ENCODE measurements at places on chromosomes 2 and 18.

DNA sequence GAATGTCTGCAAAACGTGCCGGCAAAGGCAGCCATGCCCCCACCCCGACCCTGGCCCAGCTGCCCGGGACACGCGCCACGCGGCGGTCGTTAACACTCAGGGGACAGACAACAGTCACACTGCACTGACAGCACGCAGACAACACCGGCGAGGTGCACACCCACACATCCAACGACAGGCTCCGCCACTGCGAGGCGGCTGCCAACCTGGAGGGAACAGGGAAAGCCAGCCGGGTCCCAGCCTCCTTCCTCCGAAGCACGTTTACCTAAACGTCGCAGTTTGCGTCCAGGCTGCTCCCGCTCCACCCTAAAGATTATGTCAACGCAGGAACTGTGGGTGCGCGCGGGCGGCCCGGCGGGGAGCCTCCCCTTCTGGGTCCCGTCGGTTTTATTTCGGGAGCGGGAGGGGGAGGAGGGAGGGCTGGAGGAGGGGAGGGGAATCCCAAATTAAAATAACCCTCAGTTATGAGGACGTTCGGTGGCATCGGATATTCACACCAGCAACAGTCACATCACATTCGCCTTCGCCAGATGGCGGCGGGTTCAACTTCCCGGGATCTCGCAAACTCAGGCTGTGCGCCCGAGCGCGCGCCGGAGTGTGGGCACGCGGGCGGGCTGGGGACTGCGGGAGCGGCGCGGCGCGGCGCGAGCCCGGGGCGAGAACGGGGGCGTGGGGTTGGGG lies 644 bp downstream of the PTGR3 start:
- peak; percentile 88 for DNase-seq

DNA sequence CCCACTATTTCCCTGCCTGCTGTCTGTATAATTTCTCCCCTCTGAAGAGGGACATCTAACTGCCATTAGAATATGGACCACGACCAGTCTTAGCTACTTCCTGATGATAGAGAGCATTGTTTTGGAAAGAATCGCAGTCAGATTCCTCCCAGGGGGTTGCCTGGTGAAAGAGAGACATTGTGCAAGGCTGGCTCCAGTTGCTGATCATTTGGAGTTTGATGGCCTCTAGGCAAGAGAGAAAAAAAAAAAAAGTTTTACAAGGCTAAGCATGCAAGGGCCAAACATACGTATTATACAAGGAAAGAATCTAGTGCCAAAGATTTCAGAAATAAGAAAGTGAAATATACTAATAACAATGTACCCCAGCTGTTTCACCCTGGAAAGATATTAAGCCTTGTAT lies 182.2 kb downstream of the CMPK2 start:
- DNase-seq: no peak

DNA sequence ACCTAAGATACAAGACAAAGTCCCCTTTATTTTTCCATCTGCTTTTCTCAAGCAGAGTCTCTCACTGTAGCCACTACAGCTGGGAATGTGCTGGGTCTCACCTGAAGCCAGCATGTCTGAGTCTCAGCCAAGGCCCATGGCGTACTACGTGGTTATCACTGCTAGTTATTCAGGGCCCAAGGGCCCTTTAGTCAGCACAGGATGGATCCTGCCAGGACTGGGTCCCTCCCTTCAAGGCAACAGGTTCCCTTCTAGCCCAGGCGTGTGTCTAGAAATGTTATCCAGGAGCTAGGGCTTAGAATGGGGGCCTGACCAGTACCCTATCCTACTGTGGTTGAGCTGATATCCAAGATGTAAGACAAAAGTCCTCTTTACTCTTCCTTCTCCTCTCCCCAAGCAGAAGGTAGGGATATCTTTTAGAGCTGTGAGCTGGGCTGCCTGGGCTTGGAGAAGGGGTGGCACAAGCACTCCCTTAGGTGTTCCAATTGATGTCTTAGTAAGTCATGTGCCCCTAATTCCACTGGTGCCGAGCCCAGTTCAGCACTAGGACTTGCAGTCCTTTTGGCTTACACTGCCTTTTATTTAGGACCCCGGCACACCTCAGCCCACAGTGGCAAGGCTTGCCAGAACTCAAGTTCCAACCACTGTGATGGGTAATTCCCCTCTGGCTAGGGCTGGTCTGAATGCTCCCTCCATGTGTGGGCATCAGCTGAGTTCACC lies 17.7 kb downstream of the VPS54 start:
- no peak for DNase-seq

DNA sequence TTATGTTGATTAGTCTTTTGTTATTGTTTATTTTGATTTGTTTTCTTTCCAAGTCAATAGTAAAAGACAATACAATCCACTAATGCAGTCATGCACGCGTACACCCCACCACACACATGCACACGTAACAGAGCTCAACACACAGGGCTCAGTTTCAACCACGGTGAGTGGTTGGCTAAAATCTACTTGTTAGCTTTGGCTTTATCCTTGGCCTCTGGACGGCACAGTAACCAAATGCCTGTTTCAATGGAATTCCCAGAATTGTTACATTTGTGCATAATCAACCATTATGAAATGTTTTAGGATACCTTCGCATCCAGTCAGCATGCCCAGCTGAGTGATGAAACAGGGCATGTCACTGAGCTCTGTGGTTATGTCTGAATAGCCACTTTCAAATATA lies 53.2 kb downstream of the NYAP2 start:
- DNase-seq: no peak

DNA sequence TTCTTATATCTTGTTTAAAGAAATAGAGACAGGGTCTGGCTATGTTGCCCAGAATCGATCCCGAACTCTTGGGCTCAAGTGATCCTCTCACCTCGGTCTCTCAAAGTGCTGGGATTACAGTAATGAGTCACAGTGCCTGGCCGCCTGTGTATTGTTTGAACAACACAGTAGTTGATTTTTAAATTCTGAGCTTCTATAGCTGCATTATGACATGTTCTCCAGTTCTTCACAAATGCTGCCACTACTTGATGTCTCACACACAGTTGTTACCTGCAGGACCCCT lies 7.7 kb upstream of the RHOB start:
- DNase-seq: peak; percentile 85

DNA sequence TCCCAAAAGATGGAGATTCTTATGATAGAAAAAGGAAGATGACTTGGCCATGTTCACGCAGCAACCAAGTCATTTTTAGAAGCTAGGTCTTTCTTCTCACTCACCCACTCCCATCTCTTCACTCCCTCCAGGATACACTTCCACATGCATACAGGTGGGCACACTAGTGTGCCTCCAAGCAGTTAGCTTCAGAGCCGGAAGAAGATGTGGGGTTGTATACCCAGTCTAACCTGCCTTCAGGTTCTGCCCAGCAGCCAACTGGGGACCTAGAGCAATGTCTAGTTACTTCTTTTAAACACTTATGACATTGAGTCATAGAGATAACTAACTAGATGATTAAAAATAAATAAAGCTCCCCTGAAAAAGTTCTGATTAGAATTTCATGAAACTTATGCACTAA lies 21.8 kb upstream of the TANK start:
- DNase-seq: no peak

GRCh38 chr18:24947521-24948305 lies 404.3 kb downstream of the ZNF521 start:
- DNase-seq: no peak

GRCh38 chr2:62577994-62578781 lies 72.2 kb upstream of the TMEM17 start:
- DNase-seq: peak; percentile 44

DNA sequence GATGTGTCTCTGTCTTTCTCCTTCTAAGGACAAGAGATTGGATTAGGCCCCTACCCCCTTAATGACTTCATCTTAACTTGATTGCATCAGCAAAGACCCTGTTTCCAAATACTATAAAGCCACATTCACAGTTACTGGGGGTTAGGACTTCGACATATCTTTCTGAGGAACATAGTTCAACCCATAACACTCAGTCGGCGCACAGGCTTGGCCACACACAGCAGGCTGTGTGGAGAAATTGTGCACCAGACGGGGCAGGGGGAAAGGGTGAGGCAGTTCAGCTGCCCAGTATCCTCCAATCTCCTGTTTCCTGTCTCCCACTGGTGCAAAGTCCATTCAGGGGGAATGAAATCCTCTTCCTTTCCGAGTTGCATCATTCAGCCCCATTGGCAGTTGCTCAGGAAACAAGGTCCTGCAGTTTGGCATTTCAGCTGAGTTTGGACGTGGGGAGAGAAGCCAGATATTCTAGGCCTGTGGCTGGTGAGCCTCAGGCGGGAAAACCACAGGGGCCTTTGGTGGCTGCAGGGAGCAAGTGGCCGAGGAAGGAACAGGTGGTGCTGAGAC lies 9.4 kb upstream of the RAPGEF4 start:
- peak; percentile 62 for DNase-seq

DNA sequence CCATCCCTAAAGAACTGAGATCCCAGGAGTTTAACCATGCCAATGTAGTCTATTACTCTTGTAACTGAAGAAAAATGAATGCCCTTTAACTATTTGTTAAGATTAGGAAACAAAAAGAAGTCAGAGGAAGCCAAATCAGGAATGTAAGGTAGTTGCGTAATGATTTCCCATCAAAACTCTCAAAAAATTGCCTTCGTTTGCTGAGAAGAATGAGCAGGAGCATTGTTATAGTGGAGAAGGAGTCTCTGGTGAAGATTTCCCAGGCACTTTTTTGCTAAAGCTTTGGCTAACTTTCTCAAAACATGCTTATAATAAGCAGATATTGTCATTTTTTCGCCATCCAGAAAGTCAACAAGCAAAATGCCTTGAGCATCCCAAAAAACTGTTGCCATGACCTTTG lies 224.0 kb upstream of the SIX2 start:
- no peak for DNase-seq

DNA sequence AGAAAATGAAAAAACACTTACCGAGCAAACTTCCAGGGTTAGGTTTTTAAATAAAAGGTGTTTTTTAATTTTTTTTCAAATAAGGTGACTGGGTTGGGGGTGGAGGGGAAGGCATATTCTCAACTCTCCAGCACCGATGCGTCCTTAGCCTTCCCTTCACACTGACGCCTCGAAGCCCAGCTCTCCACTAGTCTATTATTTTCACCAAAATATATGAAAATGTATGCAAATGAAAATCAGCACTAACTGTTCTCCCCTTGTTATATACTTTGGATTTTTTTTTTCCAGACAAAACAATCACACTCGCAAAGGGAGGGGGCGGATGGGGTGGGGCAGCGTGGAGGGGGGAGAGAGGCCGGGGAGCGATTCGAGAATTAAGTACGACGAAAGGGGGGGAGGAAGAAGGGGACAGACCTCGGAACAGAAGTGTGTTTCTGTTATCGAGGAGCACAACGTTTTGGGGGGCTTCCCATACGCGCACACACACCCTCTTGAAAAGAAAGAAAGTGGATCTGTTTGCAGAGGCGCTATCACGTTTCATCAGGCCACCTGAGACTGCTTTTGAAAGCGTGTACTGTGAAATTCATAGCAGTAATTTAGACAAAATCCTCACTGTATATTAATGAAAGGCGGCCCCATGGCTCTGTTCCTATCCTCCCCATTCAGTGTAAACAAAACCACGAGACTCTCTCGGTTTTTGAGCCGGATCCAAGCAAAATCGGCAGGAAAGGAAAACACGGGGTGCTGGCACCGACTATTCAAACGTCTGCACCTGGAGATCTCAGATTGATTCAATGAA lies 2.4 kb upstream of the POU3F3 start:
- DNase-seq: peak; percentile 47

- DNase-seq: no peak
These were observed 86.4 kb downstream of the MAP4K3 start for GRCh38 chr2:39350658-39351057.

DNA sequence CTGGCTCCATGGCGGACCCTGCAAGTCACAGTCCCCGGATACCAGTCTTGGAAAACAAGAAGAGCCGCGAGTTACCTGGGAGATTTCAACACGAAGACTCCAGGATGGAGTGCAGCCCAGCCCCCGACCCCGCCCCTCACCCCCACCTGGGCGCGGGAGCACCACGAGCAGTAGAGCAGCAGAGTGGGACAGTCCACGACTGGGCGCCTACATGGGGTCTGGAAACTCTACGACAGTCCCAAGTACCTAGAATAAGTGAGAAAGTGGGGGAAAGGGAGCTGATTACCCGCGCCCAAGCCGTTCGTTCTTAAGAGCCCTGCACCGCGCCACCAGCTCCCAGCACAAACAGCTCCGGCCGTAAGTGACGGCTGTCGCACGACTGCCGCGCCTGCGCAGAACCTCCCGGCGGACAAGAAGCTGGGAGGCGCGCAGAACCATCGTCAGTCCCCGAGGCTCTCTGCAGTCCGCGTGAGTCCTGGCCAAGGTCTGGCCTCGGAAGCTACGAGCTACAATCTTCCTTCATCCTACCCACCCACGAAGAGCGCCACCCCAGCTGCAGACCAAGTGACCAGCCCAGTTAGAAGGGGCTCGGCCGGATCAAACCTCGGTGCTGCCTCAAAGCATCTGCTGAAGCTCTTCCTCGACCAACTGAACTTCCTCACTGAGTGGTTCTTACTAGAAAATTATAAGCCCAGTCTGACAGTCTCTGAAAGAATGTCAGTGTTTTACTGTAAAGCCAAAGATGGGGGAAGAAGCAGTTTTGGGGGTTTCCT lies at the start of gene DPY30:
Gene DPY30 (minus strand): TSS at position 359 of the 773 bp plus-strand sequence. CDS start 349 bp downstream, at position 10.
- peak; percentile 94 for DNase-seq

GRCh38 chr2:168514692-168515091 lies 58.6 kb downstream of the CERS6 start:
- DNase-seq: no peak

- DNase-seq: peak; percentile 22
These were observed 142.4 kb downstream of the THADA start for GRCh38 chr2:43453179-43454170.

GRCh38 chr2:126756125-126756524 lies 100.2 kb downstream of the GYPC start:
- DNase-seq: no peak

DNA sequence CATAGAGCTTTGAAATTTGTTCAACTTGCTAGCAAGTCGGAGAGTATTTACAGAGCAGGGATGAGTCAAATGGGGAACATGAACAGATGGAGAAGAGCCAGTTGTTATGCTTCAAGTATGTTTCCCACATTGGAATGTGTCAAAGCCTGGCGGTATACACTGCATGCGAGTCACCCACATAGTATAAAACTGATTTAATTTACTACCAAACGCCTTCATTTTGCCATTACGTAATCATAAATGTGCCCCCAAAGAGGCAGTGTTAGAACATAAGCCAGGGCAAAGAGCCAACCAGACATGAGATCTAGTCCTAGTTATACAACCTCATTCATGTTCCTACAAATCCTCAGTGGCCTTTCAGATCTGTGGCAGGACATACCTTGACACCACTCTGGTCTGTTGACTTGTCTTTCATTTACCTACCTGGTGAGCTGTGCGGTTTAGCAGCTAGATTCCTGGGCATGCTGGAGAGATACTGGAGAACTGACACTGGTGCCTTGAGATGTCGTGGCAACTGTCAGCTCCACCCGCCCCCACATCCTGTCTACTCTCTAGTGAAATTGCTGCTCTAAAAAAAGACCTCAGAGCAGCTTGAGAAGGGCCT lies 21.7 kb upstream of the NRP2 start:
- peak; percentile 60 for DNase-seq

GRCh38 chr2:10834068-10834655 lies 21.6 kb upstream of the PDIA6 start:
- no peak for DNase-seq

DNA sequence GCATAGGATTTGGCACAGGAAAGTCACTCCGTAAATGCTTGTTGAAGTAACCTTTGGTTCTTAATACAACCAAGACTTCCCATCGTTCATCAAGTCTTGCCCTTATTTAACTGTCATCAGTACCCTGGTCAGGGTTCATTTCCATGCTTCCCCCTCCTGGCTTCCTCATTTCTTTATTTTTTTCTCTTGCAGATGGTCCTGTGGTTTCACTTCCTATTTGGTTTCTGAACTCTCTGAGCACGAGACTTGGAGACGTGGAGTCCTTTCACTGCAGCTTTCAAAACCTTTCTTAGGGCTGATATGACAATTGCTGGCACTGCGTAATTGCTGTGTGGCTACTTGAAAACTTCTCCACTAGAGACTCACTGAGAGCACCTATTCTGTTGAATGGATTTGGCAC lies 59.9 kb upstream of the PID1 start:
- no peak for DNase-seq

All from DMS53 (cell line).